GM23338 (cell line): ENCODE measurements at places on chromosomes 7 and 10.

DNA sequence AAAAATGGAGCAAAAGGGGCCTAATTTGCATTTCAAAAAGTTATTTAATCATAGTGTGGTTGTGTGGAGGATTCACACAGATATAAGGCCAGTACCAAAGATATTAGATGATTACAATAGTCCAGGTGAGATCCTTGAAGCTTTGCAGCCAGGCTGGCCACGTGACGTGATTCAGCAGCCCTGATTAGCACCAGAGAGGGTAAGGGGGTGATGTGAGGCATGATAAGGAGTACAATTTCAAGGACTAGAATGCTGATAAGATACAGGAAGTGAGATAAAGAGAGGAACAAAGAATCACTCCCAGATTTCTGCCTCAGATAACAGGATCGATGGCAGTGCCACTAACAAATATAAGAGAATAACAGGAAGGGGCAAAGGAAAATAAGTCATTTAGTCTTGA, 108.4 kb upstream of the PALS2 start:
- H3K36me3 ChIP-seq = no peaks in the 10 kb centered on the region
- no peaks in the 10 kb centered on the region for H3K4me1 ChIP-seq
- H3K27me3 ChIP-seq = no peaks in the 10 kb centered on the region
- H3K27ac ChIP-seq = no peak overlapping the region

GRCh38 chr7:145462463-145462862, 626.6 kb upstream of the TPK1 start:
- H3K27me3 ChIP-seq = no peaks in the 10 kb centered on the region
- DNase-seq = no peak
- H3K36me3 ChIP-seq = peaks cover 4% of the 10 kb centered on the region; the same call in 1 of the 2 replicates
- H3K4me1 ChIP-seq = no peaks in the 10 kb centered on the region
- H3K4me3 ChIP-seq = no peak overlapping the region
- H3K27ac ChIP-seq = no peak overlapping the region

DNA sequence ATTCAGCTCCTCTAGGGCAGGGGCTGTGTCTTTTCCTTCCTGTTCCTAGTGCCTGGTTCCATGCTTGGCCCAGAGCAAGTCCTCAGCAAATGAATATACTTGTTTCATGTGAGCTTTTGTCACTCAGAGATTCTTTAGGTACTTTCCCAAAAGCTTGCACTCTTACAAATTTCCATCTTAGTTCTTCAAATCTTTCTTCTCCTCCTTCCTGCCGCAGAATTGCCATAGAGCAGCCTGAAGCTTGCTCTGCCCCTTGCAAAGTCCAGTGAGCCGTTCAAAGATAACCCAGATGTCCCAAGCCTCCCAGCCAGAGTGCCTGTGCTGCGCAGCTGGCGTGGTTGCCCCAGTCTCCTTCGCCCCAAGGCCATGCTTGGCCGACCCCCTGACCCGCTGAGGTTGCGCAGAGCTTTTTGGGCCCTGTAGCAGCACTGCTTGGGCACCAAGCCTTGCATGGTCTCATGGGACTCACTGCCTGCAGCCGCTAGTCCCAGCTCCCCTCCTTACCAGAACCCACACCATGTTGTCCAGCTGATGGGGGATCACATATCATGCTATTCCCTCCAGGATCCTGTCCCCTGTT, 20.7 kb downstream of the CHST3 start:
- no peaks in the 10 kb centered on the region for H3K27me3 ChIP-seq
- H3K27ac ChIP-seq = no peak overlapping the region
- H3K4me3 ChIP-seq = no peak overlapping the region
- H3K4me1 ChIP-seq = no peaks in the 10 kb centered on the region; the same call in 1 of the 2 replicates

DNA sequence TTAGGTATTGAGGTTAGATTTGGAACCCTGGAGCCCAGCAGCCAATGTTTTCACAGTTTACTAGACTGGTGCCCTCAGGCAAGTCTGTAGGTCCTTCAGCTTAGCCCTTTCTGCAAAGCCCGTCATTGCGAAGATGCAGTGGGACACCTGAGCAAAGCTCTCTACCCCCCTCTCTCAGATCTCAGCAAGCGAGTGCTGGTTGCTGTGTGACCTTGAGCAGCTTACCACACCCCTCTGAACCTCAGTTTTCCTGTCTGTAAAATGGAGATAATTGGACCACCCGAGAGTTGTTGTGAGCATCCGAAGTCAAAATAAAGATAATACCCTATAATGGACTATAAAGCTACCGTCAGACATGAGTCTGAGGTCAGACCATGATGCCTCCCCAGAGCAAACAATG, 3.7 kb downstream of the NPC1L1 start:
- no peaks in the 10 kb centered on the region for H3K27me3 ChIP-seq
- H3K4me1 ChIP-seq = no peaks in the 10 kb centered on the region
- no peak for DNase-seq
- no peaks in the 10 kb centered on the region for H3K36me3 ChIP-seq
- no peak overlapping the region for H3K27ac ChIP-seq

- DNase-seq = no peak
- H3K36me3 ChIP-seq = no peaks in the 10 kb centered on the region
- no peak overlapping the region for H3K4me3 ChIP-seq
- H3K27me3 ChIP-seq = no peaks in the 10 kb centered on the region
- no peaks in the 10 kb centered on the region for H3K4me1 ChIP-seq
These were observed 296.5 kb downstream of the SORCS3 start for GRCh38 chr10:104937567-104937966.

DNA sequence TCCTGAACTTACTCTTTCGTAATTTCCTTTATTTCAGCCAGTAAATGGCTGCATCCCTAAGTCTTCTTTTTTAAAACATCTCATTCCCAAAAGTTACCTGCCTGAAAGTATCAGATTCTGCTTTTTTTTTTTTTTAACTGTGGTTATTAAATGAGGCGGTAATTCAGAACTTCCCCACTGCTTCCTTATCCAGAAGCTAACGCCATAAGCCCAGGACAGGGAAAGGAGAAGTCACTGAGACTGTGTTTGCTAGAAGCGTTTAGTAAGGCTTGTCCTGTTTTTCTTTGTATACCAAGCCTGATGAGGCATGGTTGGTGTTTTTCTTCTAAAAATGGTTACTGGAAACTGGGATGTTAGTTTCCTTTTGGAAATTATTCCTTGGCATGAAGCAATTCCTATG, 197.8 kb downstream of the CELF2 start:
- no peak overlapping the region for H3K4me3 ChIP-seq
- H3K36me3 ChIP-seq = no peaks in the 10 kb centered on the region
- peaks cover 4% of the 10 kb centered on the region for H3K4me1 ChIP-seq
- no peak for DNase-seq
- H3K27ac ChIP-seq = no peak overlapping the region

GRCh38 chr7:140901941-140902302, 22.8 kb downstream of the BRAF start:
- H3K27me3 ChIP-seq = no peaks in the 10 kb centered on the region
- H3K4me1 ChIP-seq = peaks cover 18% of the 10 kb centered on the region
- DNase-seq = no peak
- H3K36me3 ChIP-seq = no peaks in the 10 kb centered on the region
- H3K27ac ChIP-seq = no peak overlapping the region
- no peak overlapping the region for H3K4me3 ChIP-seq

- peak; percentile 83 for DNase-seq
- no peak overlapping the region for H3K27ac ChIP-seq
- H3K4me1 ChIP-seq = no peaks in the 10 kb centered on the region; the same call in 1 of the 2 replicates
- H3K27me3 ChIP-seq = no peaks in the 10 kb centered on the region
- H3K36me3 ChIP-seq = no peaks in the 10 kb centered on the region
These were observed 51.6 kb downstream of the PRLHR start for GRCh38 chr10:118543714-118544400.

DNA sequence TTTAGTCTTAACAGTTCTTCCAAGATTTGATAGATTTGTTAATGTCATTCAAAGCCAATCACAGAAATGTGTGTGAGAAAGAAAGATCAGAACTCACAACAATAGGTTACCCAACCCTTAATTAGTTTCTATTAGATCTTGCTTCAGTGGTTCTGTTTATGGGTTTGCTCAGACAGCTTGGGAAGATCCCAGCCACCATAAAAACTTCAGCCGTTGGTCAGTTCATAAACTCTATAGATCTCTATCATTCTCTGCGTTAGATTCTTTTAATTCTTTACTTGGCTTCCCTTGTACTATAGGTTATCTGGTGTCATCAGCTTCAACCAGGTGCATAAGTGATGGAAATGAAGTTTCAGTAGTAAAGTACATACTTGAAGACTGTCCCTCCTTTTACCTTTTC, 54.4 kb downstream of the ZNF277 start:
- no peak overlapping the region for H3K27ac ChIP-seq
- H3K27me3 ChIP-seq = no peaks in the 10 kb centered on the region
- no peak for DNase-seq
- peaks cover 49% of the 10 kb centered on the region for H3K4me1 ChIP-seq
- no peaks in the 10 kb centered on the region for H3K36me3 ChIP-seq

DNA sequence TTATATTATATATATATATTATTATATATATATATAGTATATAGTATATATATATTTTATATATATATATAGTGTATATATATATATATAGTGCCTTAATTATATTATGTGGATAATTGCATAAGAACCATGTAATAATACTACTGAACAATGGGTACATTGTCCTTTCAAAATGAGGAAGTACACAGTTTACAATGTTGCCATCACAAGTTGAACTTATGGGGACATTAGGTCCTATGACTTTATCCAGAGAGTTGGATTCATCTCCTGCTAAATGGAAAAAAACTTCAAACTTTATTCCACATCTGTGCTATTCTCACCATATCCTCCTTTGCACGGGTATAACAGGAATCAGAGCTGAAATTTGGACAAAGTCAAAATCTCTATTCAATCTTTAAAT, 105.0 kb upstream of the AGR3 start:
- no peak for DNase-seq
- H3K4me3 ChIP-seq = no peak overlapping the region
- no peaks in the 10 kb centered on the region for H3K36me3 ChIP-seq
- H3K27me3 ChIP-seq = no peaks in the 10 kb centered on the region
- H3K27ac ChIP-seq = no peak overlapping the region
- no peaks in the 10 kb centered on the region for H3K4me1 ChIP-seq

GRCh38 chr7:80307227-80307856, 172.7 kb downstream of the GNAI1 start:
- peaks cover 20% of the 10 kb centered on the region for H3K27me3 ChIP-seq
- H3K36me3 ChIP-seq = no peaks in the 10 kb centered on the region
- H3K4me3 ChIP-seq = no peak overlapping the region
